ENCODE measurements at places on chromosomes 12 and 14.

DNA sequence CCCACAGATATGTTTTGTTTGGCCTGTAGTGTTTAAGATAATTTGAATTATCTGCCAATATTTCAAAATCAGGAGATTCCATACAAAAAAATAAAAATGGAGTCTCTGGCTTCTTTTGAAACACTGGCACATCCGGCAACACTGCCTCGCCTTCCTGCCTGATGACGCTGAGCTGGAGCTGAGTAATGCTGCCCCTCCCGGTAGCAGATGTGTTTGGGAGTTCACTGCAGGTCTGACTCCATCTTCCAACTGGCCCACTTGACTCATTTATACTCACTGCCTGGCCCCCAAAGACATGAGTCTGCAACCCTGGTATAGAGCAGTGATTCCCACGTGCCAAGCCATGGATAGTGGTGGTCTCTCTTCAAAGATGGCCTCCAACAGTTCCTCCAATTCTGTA is 7.4 kb downstream of the CIT start:
- no peak for DNase-seq

DNA sequence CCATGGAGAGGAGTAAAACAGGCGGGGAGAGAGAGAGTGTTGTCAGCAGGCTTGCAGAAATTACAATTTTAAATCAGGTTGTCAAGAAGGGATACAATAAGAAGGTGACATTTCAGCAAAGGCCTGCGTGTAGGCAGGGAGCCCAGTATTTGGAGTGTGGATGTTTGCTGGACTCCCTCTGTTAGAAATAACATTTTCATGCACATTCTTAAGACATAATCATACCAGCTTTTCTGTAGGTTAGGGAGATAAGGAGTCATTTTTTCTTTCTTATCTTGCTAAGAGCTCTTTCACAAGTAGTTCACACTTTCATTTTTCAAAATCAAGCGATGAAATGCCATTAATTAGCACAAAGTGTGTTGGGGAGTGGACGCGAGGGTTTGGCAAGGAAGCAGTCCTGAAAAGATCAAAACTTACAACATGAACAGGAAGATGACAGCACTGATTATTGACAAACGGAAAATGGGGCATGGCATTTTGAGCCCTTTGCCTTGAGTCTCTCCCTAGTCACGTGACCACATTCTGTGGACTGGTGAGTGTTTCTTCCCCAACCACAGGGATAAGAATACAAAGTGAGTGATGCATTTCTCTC is 160.2 kb downstream of the DAD1 start:
- peak; percentile 73 for DNase-seq

- no peak for DNase-seq
Measured at GRCh38 chr14:57686304-57686703, 179.6 kb downstream of the SLC35F4 start.

GRCh38 chr14:23047751-23048693 is 6.0 kb downstream of the PSMB11 start:
- no peak for DNase-seq

- no peak for DNase-seq
Measured at GRCh38 chr14:73386342-73386741, 72.0 kb downstream of the NUMB start.

DNA sequence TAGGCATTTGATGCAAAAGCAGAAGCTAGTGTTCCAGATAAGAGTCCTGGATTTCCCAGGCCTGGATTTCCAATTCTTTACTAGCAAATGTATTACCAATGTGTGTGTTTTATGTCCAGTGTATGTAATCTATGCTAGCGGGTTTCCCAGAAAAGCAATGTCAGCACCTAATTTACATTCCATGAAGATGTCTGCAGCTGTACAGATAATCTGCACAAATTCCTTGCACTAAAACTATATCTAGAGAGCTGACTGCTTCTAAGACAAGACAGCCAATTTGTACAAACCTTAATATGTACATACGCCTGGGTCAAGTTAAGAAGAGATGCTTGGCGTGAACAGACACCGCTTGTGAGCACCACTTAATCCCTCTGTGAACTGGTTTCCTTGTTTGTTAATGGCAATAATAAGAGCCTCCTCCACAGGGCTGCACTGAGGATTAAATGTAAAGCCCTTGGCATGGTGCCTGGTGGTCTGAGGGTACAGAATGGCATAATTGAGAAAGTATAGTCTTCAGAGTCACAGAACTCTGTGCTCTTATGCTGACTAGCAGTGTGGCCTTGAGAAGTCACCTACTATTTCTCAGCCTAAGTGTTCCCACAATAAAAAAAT is 185.6 kb downstream of the EPS8 start:
- no peak for DNase-seq

- DNase-seq = peak; percentile 16
Measured at GRCh38 chr12:53128780-53129569, 25.7 kb downstream of the SOAT2 start.

DNA sequence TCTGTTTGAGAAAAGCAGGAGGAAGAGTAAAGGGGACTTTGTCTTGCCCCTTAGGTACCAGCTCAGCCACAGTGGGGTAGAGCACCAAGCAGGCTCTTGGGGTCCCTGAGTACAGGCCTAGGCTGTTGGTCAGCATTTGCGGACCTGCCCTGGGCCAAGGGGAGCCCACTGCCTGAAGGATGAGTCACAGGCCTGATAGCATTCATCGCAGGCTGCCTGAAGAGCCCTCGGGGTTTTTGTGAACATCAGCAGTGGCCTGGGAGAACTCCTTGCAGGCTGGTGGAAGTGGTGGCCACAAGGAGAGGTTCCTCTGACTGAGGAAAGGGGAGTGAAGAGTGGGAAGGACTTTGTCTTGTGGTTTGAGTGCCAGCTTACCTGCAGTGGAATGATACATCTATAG is 25.0 kb upstream of the P2RX7 start:
- DNase-seq = no peak

- DNase-seq = peak; percentile 4
Measured at GRCh38 chr12:59372956-59373355, 222.9 kb upstream of the SLC16A7 start.

- no peak for DNase-seq
Measured at GRCh38 chr14:83184531-83184930, 1650.9 kb upstream of the SEL1L start.

DNA sequence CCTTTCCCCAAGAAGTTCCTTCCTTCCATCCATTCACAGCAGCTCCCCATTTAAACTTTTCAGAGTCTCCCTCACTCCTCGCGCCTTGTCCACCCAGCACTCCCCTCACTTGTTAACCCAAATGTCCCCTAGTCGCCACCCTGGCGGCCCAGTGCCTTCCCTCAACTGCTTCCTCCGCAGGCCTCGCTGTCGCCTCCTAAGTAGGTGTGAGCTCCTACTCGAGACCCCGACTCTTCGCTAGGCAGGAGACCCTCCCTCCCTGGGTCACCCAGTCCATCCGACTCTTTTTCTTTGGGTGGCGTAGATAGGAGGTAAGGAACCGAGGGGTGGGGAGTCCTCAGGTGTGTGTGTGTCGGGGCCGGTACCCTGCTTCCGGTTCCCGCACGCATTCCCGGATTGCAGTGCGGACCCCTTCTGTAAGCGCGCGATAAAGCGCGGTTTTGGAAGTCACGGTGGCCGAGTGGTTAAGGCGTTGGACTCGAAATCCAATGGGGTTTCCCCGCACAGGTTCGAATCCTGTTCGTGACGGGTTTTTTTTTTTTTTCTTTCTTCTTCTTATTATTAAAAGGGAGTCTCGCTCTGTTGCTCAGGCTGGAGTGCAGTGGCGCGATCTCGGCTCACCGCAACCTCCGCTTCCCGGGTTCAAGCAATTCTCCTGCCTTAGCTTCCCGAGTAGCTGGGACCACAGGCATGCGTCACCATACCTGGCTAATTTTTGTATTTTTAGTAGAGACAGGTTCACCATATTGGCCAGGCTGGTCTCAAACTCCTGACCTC is 823 bp upstream of the SMARCC2 start:
- DNase-seq = peak; percentile 95

DNA sequence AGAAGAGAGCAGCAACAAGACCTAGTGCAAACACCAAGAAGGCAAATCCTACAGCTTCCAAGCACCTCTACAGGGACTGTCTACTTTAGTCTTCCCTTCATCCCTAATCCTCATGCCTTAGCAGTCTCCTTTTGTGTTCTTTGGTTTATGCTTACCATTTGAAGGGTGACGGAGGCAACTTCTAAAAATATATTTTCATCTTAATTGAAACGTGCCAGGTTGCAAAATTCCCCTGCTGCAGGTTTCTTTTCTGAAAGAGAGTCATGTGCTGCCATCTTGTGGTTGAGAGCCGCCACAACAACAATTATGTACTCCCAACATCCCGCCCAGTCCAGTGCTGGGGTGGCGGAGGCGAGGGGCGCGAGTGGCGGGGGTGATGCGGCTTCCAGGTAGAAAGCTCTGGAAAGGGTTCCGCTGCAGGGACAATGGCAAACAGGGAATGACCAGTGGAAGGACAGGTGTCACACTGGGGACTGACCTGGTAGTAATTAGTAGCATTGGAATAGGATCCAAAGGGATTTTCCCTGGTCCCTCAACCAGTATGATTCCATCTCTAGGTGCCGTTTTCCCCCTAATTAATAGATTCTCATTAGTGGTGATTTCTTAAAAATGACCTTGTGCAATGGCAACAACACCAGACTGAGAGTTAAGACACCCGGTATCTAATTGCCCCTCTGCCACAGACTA is 80.3 kb upstream of the GNG2 start:
- peak; percentile 78 for DNase-seq

DNA sequence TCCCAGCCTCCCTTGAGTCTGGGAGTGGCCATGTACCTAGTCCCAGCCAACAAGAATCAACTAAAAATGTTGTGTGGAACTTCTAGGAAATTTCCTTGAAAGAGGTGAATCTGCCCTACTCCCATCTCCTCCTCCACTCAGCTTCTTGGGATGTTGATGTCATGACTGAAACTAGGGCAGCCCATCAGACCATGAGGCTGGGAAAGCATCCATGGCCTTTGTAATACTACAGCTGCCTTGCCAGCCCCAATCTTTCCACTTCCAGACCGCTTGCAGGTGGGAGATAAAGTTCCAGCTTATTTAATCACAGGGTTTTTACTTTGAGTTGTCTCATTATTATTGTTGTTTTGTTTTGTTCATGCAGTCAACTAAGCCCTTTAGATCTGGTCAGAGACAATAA is 170.3 kb upstream of the LMNTD1 start:
- DNase-seq = no peak

DNA sequence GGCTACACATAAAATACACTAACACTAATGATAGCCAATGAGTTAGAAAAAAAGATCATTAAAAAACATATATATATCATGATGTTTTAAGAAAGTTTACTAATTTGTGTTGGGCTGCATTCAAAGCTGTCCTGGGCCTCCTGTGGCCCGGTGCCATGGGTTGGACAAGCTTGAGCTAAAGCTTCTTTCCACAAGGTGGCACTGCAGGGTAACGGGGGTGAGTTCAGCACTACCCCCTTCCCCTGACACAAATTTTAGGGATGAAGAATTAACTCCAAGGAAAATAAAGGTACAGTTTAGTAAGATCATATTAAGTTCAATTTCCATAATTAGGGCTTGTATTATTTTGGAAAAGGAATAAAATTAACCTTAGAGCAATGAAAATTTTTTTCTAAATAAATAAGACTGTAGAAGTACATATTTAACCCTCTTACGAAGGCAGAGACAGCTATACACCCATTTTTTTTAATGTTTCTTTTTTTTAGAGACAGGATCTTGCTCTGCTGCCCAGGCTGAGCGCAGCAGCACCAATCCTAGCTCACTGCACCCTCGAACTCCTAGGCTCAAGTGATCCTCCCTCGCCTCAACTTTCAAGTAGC is 38.9 kb downstream of the PPP1R13B start:
- DNase-seq = peak; percentile 74

GRCh38 chr12:90987101-90987500 is 17.7 kb downstream of the EPYC start:
- no peak for DNase-seq

- DNase-seq = no peak
Measured at GRCh38 chr14:103503296-103503695, 19.3 kb downstream of the CKB start.

DNA sequence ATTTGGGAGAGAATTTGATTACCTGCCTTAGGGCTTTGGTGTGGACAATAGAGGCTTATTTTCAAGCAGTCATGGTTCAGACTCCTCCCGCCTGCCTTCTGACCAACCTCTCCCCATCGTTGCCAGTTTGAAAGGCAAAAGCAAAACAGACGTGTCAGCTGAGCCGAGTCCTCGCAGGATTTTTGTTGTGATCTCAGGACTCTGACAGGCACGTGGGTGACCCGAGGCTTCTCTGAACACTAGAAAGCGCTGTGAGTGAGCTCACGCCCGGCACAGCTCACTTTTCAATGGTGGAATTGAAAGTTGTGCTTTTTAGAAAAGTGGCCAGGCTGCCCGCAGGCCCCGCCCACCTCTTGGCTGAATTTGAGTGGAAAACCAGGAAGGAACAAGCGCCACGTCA is 130.1 kb downstream of the GLT1D1 start:
- DNase-seq = no peak

GRCh38 chr12:71061451-71061850 is 96.3 kb downstream of the TSPAN8 start:
- no peak for DNase-seq

- DNase-seq = no peak
Measured at GRCh38 chr12:11756523-11756922, 107.0 kb downstream of the ETV6 start.

- no peak for DNase-seq
Measured at GRCh38 chr12:49651855-49652254, 28.5 kb downstream of the PRPF40B start.

DNA sequence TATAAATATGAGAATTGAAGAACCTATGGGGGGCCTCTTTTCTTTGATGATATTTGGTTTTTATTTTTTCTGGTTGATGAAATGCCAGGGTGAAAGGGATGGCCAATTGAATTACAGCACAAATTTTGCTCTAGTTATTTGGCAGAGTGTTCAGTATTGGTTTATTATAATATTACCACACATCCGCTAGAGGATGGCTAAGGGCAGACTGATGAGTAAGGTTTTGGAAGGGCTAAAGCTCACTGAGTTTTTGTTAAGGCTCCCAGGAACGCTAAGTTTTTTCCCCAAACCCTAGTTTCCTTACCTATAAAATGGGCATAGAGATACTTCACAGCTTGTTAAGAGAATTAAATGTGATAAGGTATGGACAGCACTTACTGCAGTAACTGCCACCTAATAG is 34.3 kb upstream of the LRRC10 start:
- no peak for DNase-seq

GRCh38 chr14:86462193-86462753 is 932.3 kb downstream of the FLRT2 start:
- peak; percentile 44 for DNase-seq

- DNase-seq = no peak
Measured at GRCh38 chr12:75042125-75042524, 167.5 kb downstream of the KCNC2 start.

GRCh38 chr14:104219731-104220214 is 81.4 kb downstream of the KIF26A start:
- no peak for DNase-seq

DNA sequence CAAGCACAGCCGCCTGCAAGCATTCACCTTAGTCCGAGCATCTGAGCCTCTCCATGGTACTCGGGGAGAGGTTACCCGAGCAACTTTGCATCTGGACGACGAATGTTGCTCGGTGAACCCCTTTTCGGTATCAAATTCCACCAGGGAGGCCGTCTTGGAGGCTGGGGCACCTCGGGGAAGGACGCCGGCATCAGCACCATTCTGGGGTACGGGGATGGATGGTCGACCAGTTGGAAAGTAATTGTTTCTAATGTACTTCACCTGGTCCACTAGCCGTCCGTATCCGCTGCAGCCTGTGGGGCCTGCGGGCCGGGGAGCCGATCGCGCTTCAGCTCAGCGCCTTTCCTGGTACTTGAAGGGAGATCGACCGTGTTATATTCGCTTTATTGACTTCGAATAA is 161.7 kb upstream of the RTL1 start:
- no peak for DNase-seq

GRCh38 chr14:65065719-65066118 is 36.6 kb downstream of the MAX start:
- DNase-seq = no peak

GRCh38 chr14:20976291-20976690 is 13.5 kb upstream of the METTL17 start:
- no peak for DNase-seq

Data from KBM-7 (cell line).